ENCODE measurements at places on chromosomes 5 and 9.
A peak's percentile ranks its signal among the peaks of the same experiment; 100 is the strongest.

DNA sequence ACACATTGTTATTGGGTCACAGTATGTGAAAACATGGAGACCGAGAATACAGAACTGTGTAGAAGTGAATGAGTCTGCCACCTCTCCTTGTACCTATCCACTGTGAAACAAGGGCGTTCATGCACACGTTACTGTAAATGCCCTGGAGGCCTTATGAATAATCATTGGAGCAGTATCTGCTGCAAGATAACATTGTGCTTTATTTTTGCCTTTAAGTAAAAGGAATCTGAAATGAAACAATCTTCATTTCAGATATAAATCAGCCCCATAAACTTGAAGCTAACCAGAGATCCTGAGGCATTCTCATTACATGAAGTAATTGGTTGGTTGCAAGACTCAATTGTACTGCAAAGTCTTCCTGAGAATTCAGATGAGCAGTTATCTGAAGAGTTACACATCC is 419.6 kb downstream of the KDM4C start:
- DNase-seq, result no peak

DNA sequence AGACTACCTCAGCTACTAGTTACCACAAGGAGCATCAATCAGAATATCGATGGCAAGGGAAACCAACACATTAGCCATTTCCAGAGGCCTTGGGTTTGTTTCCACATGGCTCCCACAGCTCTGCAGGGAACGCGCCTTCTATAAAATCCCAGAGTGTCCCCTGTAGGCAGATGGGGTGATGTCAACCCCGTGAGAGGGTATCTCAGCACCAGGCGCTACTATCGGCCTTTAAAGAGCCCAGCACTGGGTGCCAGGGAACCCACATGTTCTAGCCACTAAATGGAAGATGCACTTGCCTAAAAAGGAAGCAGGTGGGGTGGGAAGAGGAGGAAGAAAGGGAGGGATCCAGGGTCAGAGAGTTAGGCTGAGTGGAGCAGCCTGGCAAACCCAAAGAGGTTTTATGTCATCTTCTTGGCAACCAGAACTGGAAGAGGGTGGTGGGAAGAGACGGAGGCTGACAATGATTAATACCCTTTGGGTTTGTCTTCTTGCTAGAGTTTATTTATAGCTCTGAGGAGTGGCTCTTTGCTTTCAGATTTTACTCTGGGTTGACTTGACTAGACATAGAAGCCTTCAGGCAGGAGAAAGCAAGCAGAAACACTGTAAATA is 19.9 kb downstream of the MACROH2A1 start:
- DNase-seq, result peak; percentile 64

GRCh38 chr5:10303699-10304170 is 4.0 kb downstream of the CMBL start:
- DNase-seq, result no peak

GRCh38 chr5:117800261-117800660 is 1188.1 kb downstream of the DTWD2 start:
- DNase-seq, result no peak

DNA sequence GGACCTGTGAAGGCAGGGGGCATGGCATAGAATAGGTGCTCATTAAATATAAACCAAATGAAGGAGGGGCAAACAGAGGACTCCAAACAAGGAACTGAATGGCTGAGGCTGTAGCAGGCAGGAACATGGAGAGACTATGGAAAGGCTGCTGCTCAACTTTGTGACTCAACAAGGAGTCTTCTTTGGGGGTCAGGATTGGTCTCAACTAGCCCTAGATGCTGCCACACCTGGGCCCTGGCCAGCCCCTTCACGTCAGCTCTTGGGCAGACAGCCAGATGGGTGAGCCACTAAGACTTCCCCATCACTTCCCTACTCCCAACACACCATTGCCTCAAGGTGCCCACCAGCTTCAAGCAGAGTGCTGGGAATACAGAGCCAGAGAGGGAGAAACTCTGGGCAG is 11.0 kb downstream of the RPP25L start:
- no peak for DNase-seq

DNA sequence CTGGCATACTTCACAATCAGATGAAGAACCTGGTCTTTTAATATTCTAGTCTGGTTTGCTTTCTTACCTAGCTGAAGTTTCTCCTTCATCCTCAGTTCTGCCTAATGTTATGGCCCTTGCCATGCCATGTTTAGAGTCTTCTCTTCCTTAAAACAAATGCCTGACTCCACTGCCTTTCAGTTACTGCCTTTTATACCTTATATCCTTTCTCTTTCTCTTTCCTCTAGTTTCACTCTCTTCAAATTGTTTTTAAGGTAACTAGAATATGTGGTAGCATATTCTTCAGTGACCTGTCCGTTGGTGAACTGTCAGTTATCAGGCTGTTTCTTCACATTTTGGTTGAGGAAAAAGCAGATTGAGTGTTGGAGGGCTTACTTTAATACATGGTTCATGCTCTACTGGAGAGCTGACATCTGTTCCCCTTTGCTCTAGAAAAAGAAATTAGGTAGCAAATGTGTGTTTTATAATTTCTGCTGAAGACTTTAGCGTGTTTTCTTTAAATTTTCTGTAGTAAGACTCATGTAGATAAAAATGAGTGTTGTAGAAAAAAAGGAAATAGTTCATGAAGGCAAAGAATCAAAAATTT is 103.8 kb downstream of the DMXL1 start:
- DNase-seq, result no peak

GRCh38 chr5:132776938-132777208 is 166 bp downstream of the SEPTIN8 start:
- DNase-seq, result no peak

DNA sequence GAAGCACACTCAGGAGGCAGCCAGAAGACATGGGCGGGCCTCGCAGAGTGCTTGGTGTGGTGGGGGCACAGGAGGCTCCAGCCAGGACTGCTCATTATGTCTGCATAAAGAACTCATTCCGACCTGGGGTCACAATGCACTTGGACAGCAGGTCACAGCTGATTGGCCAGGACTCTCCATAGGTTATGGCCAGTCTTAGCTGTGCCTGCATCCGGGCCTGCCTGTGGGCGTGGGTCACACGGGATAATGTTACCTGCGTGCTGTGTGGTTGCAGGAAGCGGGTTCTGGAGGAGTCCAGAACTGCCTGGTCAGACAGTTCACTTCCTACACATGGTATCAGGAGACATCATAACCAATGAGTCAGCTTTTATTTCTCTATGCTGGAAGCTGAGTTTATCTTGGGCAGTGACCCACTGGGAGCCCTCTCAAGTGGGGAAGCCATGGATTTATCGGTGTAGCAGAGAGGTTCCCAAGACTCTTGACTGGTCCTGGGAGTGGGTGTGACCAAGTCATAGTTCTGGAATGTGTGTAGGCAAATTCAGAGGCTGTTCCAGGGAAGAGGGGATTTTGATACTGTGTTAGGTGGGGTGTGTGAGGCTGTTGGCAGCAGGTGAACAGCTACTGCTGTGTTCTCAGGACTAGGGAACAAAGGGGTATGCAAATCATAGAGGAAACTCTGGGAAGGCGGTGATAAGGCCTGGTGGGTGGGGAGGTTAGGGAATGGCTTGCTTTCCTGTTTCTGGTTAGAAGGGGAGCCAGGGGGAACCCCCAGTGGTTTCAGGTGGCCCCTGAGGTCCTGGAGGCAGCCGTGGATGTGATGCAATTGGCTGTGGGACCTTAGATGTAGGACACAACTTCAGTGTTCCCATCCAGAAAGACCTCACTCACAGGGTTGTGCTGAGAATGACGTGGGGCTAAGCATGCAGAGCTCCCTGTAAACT is 51.3 kb downstream of the ARHGEF37 start:
- peak; percentile 38 for DNase-seq

DNA sequence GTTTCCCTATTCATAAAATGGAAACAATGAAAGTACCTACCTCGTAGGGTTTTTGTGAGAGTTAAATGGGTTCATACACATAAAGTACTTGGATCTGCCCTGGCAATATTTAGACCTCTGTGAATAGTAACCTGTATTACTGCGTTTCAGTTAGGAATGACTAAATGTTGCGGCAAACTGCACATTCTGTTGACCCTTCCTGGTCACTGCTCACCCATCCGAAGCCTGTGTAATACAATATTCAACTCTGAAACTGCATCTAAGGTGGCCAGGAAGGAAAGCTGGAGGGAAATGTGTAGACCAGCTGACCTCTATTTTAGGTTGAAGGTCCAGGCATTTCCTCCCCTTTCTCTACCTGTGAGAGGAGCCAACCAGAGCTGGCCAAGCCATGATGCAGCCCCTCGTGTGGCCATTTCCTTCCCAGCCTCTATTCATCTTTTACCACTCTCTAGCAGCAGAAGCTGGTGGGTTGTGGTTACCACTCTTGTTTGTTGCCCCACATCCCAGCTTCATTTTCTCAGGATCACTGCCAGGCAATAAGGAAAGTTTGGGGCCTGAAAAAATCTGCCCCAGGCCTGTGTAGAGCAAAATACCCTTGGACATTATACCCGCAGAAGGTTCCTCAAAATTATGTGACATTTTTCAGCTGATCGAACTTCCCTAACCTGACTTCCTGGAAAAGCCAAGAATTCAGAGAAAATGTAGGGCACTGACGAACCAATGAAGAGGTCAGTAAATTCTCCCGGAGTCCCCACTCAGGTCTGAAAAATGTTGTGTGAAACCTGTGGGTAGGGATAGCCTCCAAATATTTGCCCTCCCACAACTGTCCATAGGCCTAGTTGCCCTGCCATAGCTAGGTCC is 20.5 kb upstream of the PDCD1LG2 start:
- no peak for DNase-seq

- no peak for DNase-seq
These were observed 15.2 kb upstream of the PHYKPL start for GRCh38 chr5:178247481-178248456.

DNA sequence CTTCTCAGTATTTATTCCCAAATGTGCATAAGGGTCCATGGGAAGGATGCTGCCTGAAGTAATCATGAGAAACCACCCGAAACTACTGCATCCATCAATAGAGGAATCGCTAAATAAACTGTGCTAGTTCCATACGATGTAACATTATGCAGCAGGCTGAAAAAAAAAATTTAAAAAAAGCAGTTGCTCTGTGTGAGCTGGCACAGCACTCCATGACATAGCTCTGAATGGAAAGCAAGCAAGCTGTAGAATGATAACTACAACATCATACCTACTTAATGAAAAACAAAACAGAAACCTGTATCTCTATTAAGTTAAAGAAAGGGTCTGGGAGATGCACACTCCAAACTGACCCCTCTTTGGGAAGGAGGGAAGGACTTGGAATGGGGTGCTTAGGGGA is 49.3 kb downstream of the SHB start:
- DNase-seq, result no peak

DNA sequence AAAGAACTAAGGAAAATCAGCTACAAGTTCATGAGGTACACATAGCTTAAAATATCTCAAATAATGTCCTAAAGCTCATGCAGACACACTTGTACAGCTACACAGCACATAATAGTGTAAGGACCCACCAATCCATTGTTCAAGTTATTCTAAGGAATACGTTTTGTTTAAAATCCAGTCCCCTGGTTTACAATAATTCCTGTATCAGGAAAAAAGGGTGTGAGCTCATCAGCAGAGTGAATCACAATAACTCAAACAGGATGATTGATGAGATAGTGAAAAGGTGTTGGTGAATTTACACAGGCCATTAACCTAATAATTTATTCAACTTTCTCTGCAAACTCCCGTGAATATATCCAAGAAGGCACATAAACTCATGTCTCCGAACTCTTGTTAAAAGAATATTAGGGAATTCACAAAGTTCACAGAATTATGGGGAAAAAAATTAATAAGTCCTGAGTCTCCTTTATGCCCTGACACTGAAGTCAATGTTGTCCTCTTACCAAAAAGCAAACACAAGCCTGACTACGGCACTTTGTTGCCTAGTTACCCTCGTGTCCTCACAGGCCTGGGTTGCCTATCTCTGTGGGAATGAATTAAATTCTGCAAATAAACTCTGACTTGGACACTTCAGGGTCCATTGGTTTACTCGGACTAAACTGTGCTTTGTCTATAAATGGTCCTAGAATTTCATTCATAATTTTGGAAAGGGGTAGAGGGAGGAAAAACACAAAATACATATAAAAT is 142.8 kb upstream of the PDE4D start:
- no peak for DNase-seq

DNA sequence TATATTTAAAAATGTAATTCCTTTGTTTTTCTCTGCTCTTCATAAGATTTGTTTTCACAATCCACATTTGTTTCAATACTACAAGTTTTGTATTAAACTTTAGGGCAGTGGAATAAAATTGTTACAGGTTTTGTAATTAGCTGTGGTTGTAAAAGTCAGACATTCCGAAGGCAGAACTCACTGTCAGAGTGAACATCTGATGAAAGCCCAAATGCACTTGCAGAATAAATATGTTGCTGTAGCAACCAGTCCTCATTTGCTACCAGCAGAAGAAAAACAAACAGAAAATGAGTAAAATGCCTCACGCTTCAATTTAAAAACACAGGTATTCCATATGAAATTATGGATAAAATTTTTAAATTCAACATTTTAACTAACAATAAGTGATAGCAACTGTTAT is 740.1 kb upstream of the FAM174A start:
- DNase-seq, result no peak

- no peak for DNase-seq
These were observed 3.8 kb downstream of the PCDH1 start for GRCh38 chr5:141874262-141874964.

DNA sequence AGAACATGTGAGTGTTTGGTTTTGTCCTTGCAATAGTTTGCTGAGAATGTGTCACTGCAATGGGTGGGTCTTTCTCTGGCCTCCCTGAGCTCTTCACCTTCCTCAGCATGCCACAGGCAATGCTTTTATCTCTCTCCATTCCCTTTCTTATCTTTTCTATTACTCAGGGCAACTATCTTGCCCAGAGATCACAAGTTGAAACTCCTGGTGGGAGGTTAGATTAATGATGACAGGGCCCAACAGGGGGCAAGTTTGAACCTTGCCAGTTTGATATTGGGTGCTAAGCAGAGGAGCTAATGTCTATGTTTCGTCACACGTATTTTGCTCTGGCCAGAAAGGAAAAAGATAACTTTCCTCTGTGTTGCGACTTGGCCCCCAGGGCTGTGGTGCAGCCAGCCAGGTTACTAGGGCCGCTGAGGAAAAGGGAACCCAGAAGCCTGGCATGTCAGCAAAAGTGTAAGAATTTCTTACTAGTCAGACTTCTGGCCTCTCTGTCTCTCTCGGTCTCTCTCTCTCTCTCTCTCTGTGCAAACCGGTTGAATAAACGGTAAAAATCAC is 299.3 kb upstream of the POU5F2 start:
- no peak for DNase-seq

DNA sequence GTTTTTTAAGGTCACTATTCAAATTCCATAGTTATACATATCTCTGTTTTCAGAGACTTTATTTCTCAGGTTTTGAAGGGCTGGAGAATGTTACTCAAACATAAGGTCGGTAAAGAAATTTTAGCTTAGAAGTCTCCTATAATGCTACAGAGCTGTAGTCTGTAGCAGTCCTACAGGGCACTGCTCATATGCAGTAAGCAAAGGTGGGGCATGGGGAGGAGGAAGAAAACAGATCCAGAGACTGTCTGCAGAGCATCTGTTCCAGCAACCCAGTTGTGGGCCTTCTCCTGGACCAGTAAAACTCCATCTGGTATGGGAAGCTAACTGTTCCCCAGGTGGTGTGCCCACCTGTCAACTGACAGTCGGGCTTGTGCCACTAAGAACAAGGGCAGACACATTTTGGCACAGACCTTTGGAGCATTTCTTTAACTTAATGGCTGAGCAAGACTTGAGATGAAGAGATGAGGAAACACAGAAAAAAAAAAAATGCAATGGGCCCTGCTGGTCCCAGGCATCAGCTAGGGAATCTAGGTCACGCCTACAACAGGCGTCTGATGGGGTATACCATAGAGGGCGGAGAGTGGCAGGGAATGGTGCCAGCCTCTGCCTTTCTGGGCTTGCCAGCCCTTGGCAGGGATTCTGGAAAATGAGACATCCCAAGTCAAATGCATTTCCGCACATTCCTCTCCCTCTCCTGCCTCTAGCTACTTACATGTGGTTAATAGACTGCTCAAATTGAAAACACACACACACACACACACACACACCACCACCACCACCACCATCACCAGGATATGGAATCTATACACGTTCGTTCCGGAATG is 218.9 kb downstream of the ARL15 start:
- no peak for DNase-seq

All from AG10803 (cell line).